ENCODE measurements at places on chromosomes 7 and 10.

- DNase-seq: peak; percentile 46
Measured at GRCh38 chr7:18541181-18541870, 45.8 kb downstream of the HDAC9 start.

GRCh38 chr7:143243111-143243510 is 20.1 kb upstream of the GSTK1 start:
- DNase-seq: no peak

GRCh38 chr10:67257018-67257417 is 331.2 kb downstream of the LRRTM3 start:
- peak; percentile 1 for DNase-seq

GRCh38 chr7:101075646-101076045 is 9.6 kb upstream of the TRIM56 start:
- no peak for DNase-seq

DNA sequence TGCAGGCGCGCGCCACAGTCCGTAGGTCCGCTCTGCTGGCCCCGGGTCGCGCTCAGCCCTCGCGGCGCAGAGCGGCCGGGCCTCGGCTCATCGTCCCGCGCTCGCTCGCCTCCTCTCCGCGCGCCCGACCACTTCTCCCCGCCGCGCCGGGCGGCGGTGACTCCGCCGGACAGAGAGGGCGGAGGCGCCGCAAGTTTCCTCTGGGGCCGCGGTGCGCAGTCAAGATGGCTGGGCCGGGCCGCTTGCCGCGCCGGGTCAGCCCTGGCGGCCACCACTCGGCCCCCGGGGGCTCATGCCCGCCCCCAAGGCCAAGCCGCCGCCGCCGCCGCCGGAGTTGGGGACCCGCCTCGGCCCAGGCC is 441 bp downstream of the FZD8 start:
- no peak for DNase-seq

DNA sequence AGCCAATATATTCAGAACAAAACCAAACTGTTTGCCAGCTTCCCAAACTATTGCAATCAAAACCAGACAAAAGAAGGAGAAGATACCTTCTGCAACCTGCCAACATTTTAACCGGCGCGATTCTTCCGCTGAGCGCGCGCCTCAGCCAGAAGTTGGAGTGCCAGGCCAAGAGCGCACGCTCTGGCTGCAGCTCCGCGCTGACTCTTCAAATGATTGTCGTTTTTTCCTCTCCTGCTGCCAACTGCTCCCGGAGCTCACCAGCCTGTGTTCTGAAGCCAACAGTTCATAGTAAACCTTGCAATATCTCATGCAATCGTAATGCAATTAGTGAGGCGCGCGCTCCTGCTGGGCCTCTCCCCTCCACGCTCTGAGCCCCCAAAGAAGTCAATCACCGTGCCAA is 259.7 kb upstream of the MGMT start:
- DNase-seq: no peak

- no peak for DNase-seq
Measured at GRCh38 chr7:91191771-91192170, 72.5 kb upstream of the FZD1 start.

- no peak for DNase-seq
Measured at GRCh38 chr10:125782054-125782453, 6.4 kb upstream of the MMP21 start.

DNA sequence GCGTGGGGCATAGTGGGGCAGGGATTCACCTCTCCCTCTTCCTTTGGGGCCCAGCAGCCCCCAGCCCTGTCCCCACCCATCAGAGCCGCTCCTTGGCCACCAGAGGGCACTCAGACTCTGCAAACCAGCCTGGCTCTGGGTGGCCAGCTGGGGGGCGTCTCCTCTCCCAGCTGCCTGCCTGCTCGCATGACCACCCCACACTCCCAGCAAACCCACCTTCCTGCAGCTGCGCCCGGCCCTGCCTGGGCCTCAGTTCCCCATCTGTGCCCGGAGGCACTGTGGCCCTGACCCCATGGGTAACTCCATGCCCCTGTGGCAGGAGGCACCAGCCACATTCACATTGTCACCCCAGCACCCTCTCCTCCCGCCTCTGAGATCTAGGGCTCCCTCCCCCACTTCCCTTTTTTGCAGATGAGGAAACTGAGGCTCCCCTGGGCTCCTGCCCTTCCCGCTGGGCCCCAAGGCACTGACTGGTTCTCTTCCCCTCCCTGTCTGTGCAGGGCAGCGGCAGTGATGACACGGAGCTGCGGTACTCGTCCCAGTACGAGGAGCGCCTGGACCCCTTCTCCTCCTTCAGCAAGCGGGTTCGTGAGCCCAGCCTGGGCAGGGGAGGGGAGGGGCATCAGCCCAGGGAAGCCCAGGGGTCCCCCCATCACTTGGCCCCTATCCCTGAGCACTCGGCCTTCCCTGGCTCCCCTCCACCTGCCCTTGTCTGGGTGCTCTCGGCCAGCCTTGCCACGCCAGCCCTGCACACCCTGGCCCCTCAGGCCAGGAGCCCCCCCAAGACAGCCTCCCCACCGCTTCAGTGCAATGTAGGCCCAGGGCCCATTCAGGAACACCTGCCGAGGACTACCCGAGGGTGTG is 6.9 kb upstream of the SH2B2 start:
- DNase-seq: peak; percentile 67

DNA sequence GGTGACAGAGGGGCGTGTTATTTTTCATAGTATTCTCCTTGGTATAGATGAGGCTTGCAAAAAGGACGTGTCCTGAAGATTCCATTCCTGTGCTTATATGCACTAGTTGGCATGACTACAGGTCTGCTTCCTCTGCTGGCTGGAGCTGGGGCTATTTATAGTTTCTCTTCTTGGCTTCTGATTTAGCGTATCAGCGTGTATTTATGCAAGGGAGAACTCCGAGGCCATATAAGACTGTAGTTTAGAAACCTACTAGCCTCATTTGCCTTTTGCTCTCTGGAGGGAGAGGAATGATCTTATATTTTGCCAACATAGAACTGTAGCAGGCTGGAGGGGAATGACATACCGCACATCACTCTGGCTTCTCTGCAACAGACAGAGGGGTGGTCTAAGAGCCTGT is 39.7 kb downstream of the CACNB2 start:
- no peak for DNase-seq

GRCh38 chr7:105304040-105304895 is 84.5 kb downstream of the SRPK2 start:
- no peak for DNase-seq

DNA sequence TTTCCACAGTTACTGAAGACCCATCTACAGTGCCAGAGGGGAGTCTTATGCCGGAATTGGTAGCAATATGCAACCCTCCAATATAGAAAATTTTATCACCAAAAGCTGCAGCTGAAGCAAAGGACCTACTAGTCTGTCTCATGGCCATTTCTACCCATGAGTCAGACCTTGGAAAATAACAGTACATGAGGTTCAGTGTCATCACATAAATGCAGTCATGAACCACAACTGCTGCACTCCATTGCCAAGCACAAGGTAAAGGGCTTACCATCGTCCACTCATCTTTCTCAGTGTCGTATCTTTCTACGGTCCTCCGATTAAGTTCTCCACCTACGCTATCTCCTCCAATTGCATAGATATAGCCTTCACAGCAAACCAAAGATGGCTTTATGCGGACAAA is 21.8 kb downstream of the KBTBD2 start:
- DNase-seq: no peak

DNA sequence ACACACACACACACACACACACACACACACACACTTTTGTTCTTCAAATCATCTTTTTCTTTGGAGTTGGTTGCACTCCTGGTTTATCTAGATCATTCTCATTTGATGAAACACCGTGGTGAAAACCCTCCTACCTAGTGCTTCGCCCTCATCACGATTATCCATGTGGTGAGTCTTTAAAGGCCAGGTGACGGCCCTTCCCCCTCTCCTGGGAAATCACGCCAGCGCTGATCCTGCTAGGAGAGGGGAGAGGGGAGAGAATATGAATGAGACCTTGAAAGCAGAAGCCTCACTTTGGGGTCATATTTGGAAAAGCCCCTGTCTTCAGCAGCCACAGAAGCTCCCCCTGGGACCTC is 103.9 kb upstream of the LRRC4 start:
- DNase-seq: no peak

DNA sequence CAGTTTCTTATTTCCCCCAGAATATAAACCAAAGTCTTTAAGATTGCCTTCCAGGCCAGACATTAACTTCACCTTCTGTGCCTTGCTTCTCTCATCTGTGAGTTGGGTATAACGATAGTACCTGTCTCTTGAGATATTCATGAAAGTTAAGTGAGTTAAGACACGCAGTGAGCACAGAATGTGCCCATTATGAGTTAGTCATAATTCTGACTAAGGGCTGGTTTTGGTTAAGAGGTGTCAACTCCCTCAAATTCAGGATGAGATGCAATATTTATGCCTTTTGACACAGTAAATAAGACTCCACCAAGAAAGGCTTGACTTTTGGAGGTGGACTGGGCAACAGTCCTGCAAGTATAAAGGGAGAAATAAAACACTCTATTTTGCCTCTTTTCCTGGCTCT is 528.7 kb upstream of the IGFBP3 start:
- no peak for DNase-seq

DNA sequence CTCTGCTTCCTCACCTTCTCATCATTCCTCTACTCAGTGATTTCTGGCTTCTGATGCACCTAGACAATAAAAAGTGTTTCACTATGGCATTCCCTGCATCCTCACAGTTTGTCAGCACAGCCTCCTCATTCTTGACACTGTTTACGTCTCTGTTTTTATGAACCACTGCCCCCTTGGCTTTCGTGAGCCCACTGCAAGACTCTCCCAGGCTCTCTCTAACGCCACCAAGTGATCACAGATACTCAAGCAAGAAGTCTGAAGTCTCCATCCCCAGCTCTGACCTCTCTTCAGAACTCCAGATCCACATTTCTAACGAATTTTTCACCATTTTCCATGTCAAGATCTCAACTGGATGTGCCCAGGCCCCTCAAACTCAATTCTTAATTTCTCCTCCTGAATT is 8.9 kb downstream of the SLC16A9 start:
- no peak for DNase-seq

- no peak for DNase-seq
Measured at GRCh38 chr7:67661-68395, 124.5 kb upstream of the FAM20C start.

- no peak for DNase-seq
Measured at GRCh38 chr7:41637049-41637448, 65.8 kb downstream of the INHBA start.

DNA sequence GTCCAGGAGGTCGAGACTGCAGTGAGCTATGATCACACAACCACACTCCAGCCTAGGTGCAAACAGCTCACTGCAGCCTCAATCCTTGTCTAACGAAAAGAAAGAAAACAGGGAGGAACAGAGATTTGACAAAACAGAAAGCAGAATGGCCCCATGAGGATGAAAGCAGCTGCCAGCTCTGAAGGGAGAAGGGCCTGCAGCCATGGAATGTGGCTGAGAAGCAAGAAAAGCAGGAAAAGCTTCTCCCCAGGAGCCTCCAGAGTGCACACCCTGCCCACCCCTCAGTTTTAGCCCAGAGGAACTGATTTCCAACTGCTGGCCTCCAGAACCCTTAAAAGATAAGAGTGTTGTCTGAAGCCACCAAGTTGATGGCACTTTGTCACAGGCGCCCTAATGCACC is 13.0 kb downstream of the ESYT2 start:
- DNase-seq: no peak

GRCh38 chr7:40232242-40232893 is 97.6 kb downstream of the SUGCT start:
- DNase-seq: no peak

DNA sequence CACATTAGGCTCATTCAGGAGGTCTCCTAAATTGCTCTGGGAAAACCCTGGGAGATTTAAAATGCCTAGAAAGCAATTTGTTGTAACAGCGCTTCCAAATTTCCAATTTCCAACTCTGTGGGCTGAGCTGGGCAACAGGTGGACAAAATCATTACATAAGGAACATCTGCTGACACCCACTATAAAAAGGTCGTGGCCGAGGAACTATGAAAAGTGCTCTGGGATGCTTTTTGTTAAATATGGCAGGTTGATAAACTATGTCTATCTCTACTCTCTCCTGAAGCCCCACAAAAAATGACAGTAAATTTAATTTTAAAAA is 45.1 kb downstream of the ATXN7L1 start:
- DNase-seq: no peak

GRCh38 chr7:149838224-149838991 is at the start of gene ZNF862:
Gene ZNF862 (plus strand): TSS chr7:149838375. CDS start chr7:149838612, 237 bp downstream.
- peak; percentile 93 for DNase-seq

GRCh38 chr7:23396222-23397015 is 73.9 kb downstream of the IGF2BP3 start:
- DNase-seq: no peak

- DNase-seq: no peak
Measured at GRCh38 chr7:25770670-25771069, 381.3 kb upstream of the NFE2L3 start.

- DNase-seq: no peak
Measured at GRCh38 chr10:105473170-105473569, 832.1 kb downstream of the SORCS3 start.

DNA sequence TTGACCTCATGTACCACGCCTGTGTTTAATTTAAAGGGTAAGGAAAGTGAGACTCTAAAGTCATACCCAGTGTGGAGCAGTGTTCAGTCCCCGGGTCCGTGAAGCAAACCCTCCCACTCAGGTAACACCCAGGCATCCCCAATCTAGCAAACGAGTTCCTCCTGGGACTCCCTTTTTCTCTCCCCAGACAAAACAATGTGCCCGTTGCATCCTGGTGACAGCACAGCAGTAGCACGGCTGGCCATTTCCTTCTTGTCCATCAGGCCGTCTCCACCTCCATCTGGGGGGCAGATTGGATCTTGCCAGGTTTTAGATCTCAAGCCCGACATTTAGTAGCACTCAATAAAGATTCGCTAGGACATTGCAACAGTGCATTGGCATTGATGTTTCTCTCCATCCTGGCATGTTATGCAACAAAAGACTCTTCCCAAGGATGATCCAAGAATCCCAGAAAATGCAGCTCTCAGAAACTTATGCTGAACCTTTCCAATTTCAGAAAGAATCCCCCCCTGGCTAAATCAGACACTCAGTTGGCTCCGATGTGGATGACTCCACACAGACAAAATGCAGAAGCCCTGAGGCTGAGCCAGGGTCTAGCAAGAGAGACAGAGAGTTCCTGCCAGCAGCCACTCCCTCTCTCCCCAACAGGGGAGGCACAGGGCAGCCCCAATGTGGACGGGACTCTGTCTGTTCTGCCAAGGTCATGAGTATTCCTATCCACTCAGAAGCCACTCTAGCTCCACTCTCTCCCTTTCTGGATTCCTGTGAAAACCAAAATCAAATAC is 274.5 kb upstream of the MGMT start:
- DNase-seq: no peak

Data from right renal pelvis (tissue), 4 donors.